ENCODE measurements at places on chromosomes 3 and 15.

- DNase-seq, result peak; percentile 54
These were observed at the start of gene SPSB4 for GRCh38 chr3:141050576-141051442. SPSB4 (plus strand) TSS chr3:141051347; CDS start chr3:141066105, 14,758 bp downstream.

GRCh38 chr3:175743733-175744400, 884.7 kb downstream of the NAALADL2 start:
- DNase-seq, result no peak

GRCh38 chr15:38991126-38991525, 426.5 kb upstream of the RASGRP1 start:
- DNase-seq, result no peak

DNA sequence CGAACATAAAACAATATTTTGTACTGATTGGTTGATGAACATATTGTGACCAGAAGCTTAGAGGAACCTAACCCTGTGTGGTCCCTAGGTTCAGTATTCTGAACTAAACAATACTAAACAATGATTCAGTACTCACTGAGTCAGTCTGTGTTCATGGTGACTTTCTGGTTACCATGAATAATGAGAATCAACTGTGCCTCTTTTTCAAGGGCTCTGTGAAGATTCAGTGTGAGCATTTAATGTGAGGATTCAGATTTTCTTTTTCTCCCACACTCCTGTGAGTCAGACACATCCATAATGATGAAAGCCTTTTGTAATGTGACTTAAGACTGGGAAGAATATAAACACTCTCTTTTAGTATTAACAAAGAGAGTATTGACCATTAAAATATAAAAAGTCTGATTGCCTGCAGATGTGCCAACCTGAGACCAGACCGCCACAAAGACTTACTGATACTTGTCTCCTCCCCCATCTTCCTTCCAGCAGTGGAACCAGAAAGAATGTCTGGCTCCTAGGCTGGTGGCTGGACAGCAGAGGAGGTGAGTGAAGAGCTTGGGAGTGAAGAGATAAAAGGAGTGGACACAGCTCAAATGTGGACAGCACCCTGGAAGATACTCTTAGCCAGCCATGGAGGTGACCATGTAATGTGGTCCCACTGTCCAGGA, 17.6 kb upstream of the ACTL6A start:
- no peak for DNase-seq

- DNase-seq, result peak; percentile 55
These were observed 89.3 kb upstream of the P2RY1 start for GRCh38 chr3:152745646-152746045.

DNA sequence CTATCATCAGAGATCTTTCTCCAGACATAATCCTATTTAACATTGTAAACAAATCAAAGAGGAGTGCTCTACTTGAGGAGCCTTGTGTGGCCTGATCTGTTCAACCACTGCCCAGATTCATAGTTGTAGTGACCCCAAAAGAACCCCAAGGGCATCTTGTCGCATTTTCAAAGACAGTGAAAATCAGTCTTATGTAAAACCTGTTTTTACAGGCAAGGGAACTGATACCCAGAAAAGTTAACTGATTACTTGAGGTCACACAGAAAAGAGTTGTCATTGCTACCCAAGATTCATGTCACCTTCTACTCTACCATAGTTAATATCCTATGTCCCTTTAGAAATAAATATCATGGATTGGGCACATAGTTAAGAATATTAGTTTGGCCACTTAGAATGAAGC, 40.5 kb upstream of the ARPP21 start:
- no peak for DNase-seq

DNA sequence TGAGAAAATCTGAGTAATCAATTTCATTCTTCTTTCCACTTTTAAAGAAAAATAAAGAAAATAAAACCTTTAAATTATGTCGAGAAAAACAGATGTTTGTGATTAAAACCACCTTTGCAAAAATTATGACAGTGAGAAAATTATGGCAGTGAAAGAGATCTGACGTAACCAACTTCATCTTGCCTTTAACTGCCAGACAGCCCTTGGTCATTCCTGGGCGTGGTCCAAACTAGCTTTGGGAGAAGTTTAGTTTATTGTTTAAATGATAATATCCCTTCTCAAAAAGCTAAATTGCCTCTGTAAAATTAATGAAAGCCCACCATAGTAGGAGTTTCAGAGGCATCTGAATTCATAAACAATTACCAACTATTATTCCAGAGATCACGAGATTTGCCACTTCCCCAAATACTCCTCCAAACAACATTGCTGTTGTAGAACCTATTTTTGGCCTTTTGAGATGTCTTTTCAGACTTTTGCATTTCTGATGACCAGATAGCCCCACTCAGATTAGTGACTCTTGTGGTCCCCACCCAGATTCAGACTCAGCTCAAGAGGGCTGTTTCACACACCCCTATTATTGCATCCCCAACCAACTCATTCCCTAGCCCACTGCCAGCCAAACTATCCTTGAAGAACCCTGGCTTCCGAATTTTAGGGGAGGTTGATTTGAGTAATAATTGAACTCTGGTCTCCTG, 664.4 kb upstream of the CBLB start:
- no peak for DNase-seq

GRCh38 chr15:58438956-58439355, 7.2 kb downstream of the LIPC start:
- peak; percentile 36 for DNase-seq

DNA sequence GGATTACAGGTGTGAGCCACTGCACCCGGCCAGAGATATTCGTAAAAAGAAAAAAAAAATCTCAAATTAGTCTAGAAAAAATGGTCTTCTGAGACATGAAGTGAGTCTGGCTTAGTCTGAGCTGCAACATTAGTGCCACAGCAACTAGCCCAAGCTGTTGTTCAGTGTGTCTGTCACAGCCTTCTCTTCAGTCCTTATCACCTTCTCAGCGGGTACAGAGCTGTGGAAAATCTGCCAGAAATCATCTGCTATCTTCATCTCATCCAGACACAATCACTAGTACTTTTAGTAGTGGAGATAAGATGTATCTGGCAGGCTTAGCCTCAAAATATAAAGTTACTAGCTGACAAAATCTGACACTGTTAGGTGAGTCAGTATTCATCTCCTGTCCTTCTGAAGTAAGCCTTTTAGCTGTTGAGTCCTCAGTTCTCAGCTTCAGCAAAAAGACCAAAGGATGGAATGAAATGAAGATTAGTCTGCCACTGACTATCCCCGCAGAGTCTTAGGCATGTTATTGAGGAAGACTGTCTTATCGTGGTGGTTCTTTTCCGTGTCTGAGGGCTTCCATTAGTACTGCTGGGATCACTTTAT, 120.5 kb upstream of the CGNL1 start:
- no peak for DNase-seq

DNA sequence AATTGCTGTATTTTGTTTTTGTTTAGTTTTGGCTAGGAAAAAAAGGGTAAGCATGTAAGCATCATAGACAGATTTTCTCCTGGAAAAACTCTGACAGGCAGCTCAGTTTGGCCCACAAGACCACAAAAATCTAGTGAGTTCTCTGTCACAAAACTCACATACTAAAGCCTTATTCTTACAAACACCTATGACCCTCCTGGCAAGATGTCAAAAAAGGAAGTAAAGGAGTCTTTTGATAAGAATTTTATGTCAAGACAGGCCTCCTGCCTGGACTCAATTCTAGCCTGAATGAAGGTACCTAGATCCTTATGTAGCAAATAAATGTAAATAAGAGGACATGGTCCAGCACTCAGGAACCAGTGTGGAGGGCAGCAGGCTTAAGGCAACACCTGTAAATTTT, 668.3 kb upstream of the ZNF385D start:
- DNase-seq, result no peak

- no peak for DNase-seq
These were observed 82.7 kb upstream of the SOX2 start for GRCh38 chr3:181629029-181629428.

- no peak for DNase-seq
These were observed 313.9 kb upstream of the CTNNB1 start for GRCh38 chr3:40885430-40885829.

GRCh38 chr3:36250191-36250590, 130.1 kb upstream of the STAC start:
- no peak for DNase-seq

- DNase-seq, result peak; percentile 76
These were observed at the start of gene ILDR1 for GRCh38 chr3:122021811-122022401. ILDR1 (minus strand) TSS chr3:122022247; CDS start chr3:122022077, 170 bp downstream.

GRCh38 chr3:53729618-53730017, 116.6 kb downstream of the CHDH start:
- no peak for DNase-seq

GRCh38 chr3:70516076-70516475, 203.6 kb upstream of the MDFIC2 start:
- DNase-seq, result no peak

GRCh38 chr15:56653787-56654186, 79.5 kb downstream of the ZNF280D start:
- no peak for DNase-seq

GRCh38 chr15:101615986-101616848, 36.0 kb downstream of the TM2D3 start:
- peak; percentile 36 for DNase-seq

GRCh38 chr3:191348098-191348497, 17.8 kb upstream of the UTS2B start:
- no peak for DNase-seq

DNA sequence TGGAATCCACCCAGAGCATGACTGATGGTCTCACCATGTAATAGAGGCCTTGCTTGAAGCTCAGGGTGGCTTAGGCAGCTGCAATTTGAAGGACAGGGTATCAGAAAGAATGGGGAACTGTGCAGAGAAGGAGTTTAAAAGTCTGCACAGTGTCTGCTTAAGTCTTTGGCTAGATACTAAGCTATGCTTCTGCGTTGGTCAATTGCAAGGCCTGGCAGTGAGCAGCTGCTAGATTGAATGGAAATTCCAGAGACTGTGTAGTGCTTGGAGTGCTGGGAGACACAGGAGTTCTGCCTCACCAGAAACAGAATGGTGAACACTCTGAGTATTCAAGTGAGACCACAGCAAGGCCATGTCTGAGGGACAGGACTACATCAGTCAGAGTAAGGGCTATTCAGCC, 17.3 kb upstream of the ATP10A start:
- no peak for DNase-seq

- DNase-seq, result no peak
These were observed 25.6 kb downstream of the WWTR1 start for GRCh38 chr3:149632225-149632624.

GRCh38 chr3:127691489-127691888, 18.7 kb downstream of the ABTB1 start:
- DNase-seq, result no peak

DNA sequence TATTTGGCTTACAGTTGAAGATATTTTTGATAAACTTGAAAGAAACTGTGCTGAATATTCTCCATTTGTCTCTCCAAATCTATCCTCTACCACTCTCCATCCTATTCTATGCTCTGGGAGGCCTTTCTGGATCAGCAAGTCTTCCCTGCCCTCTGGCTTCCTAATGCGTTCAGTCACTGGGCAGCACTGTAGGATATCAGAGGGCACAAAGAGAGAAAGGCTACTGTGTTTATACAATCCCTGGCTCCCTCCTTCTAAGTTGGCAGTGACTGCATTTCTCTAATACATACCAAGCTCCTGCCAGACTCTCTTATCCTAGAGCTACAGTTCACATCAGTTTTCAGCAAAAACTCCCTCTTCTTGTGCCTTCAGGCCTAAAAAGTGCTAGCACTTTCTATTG, 102.1 kb upstream of the FHIT start:
- no peak for DNase-seq

- DNase-seq, result no peak
These were observed 64.8 kb downstream of the LRIG1 start for GRCh38 chr3:66435989-66436388.

DNA sequence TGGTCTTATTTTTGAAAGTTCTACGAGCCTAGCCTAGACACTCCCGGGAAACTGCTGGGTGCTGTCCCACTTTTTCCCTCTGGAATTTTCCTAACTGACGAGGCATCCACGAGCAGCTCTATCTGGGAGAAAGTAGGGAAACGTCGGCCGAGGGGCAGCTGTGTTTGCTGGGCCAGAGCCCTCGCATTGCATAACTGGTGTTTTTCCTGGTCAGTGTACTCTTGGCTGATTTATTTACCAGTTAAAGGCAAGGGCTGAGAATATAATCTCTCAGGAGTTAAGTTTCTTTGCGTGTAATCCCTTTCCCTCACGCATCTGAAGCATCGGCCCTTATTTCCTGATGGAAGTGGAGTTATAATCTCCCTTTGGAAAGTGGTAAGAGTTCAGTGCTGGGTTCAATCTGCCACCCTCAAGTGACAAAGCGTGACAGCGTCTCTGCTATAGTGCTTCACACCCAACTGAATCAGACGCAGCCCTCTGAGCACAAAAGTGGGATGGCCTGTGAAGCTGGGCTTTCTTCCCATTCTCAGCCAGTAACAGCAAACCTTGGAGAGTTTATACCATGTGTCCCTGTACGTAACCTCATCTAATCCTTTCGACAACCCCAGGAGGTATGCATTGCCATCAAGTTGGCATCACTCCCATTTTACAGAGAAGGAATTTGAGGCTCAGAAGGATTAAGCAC, 311.5 kb downstream of the RORA start:
- DNase-seq, result no peak

DNA sequence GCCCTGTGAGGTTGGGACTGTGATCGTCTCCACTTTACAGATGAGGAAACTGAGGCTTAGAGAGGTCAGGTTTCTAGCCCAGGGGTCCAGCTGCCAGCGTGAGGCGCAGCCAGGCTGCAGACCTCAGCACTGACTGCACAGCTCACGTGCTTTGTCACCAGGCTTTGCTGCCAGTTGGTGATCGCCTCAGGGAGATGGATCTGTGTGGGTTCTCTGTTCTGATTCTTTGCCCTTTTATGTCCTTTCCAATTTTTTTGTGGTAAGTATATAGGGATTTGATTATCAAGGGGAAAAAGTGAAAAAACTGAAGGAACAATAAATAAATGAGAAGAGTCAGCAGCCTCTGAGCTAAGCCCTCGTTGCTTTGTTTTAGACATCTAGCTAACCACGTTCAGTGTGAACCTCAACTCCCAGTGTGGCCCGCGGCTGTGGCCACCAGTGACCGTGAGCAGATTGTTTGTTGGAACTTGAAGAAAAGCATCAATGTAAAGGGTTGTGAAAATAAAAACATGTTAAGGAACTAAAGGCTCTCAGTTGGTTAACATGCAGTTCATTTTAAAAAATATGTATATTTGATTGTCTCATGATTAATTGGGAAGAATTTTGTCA, 117.6 kb downstream of the PDE8A start:
- DNase-seq, result no peak

Measured in NCI-H526 treated with DMSO at 0.1 percent for 48 hours (cell line).